ENCODE measurements at places on chromosomes 4 and X. TPM values are rescaled to one million over a fixed set of nuclear protein-coding genes. Genes with fewer than 3 reads are reported as not detected.
A peak's percentile ranks its signal among the peaks of the same experiment; 100 is the strongest.

The SNX25 gene
- 9.3 TPM for total RNA-seq

DNA sequence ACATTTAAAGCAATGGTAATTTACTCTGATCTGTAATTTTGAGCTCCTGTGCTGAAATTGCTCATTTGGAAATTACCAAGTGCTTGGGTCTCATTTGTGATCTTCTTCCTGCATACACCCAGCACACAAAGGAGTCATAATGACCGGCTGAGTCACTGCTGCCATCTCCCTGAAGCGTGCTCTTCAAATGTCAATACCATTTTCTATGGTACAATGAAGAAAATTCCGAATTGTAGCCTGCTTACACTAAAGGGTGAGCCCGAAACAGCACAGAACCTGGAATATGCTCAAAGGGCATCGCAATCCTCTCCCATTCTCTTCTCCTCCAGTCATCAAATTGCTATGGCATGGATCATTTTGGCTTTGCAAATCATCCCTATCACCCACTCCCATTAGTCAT, 140.5 kb downstream of the GRIA3 start:
- no peaks in the 10 kb centered on the region for H3K36me3 ChIP-seq
- no peak for DNase-seq
- H3K27me3 ChIP-seq = no peaks in the 10 kb centered on the region
- no peak overlapping the region for H3K4me3 ChIP-seq
- H3K4me1 ChIP-seq = no peaks in the 10 kb centered on the region
- H3K27ac ChIP-seq = no peak overlapping the region

GRCh38 chr4:88511236-88511635, 12.3 kb downstream of the PYURF start:
- H3K27ac ChIP-seq = no peak overlapping the region
- H3K27me3 ChIP-seq = no peaks in the 10 kb centered on the region
- no peaks in the 10 kb centered on the region for H3K36me3 ChIP-seq
- H3K4me1 ChIP-seq = no peaks in the 10 kb centered on the region
- no peak overlapping the region for H3K4me3 ChIP-seq
- no peak for DNase-seq

DNA sequence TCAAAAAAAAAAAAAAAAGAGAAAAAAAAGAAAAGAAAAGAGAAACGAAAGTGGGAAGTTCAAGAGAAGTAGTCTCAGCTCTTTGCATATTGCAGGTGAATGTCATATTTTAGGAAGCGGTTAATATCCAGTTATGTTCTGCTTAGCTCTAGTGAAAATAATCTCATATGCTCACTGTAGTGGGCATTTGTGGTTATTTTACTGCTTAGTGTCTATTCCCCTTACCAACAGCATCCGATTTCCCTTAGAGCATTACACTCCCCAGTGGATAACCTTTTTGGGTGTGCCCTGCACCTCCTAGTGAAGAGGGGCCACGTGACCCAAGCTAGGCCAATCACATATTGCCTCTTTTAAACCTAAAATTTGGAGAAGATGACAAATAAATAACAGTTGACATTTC, 111.2 kb upstream of the ZNF827 start:
- no peak overlapping the region for H3K4me3 ChIP-seq
- no peaks in the 10 kb centered on the region for H3K27me3 ChIP-seq
- DNase-seq = no peak
- no peaks in the 10 kb centered on the region for H3K36me3 ChIP-seq
- H3K27ac ChIP-seq = no peak overlapping the region

GRCh38 chr4:39044956-39045826, 13.0 kb upstream of the TMEM156 start:
- peaks cover 24% of the 10 kb centered on the region for H3K4me1 ChIP-seq
- H3K4me3 ChIP-seq = peak overlapping the region; percentile 42
- H3K36me3 ChIP-seq = no peaks in the 10 kb centered on the region
- no peaks in the 10 kb centered on the region for H3K27me3 ChIP-seq

GRCh38 chr4:5998333-5998936, 19.8 kb downstream of the C4orf50 start:
- H3K27me3 ChIP-seq = no peaks in the 10 kb centered on the region
- no peak overlapping the region for H3K27ac ChIP-seq
- H3K4me3 ChIP-seq = no peak overlapping the region

GRCh38 chr4:24702281-24702680, 93.1 kb upstream of the SOD3 start:
- no peaks in the 10 kb centered on the region for H3K4me1 ChIP-seq
- no peaks in the 10 kb centered on the region for H3K36me3 ChIP-seq
- H3K27me3 ChIP-seq = no peaks in the 10 kb centered on the region
- no peak overlapping the region for H3K27ac ChIP-seq
- no peak for DNase-seq

GRCh38 chrX:109389917-109390316, 92.0 kb downstream of the GUCY2F start:
- no peak for DNase-seq
- H3K27me3 ChIP-seq = no peaks in the 10 kb centered on the region
- H3K27ac ChIP-seq = no peak overlapping the region
- H3K4me3 ChIP-seq = no peak overlapping the region
- no peaks in the 10 kb centered on the region for H3K4me1 ChIP-seq

DNA sequence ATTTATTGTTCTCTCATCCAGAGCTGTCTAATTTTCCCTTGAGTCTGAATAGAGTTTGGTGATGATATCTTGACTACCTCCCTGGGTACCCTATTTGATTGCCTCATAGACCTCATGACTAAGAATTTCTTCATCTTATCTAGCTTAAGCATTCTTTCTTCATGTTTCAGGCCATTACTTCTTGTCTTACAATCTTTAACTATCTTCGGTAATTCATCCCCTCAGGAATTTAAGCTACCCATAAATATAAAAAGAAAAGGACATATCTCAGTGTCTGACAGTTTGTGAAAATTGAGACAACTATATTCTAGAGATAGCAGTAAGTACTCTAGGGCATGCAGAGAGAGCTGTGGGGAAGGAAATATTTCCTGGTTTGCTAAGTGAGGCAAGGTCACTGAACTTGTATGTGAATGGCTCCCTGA, 466.1 kb upstream of the GRID2 start:
- H3K27me3 ChIP-seq = no peaks in the 10 kb centered on the region
- H3K36me3 ChIP-seq = no peaks in the 10 kb centered on the region
- DNase-seq = no peak

GRCh38 chr4:2836391-2836859, 7.2 kb upstream of the ADD1 start:
- H3K27ac ChIP-seq = no peak overlapping the region
- H3K27me3 ChIP-seq = no peaks in the 10 kb centered on the region
- DNase-seq = no peak
- H3K4me3 ChIP-seq = no peak overlapping the region
- H3K4me1 ChIP-seq = no peaks in the 10 kb centered on the region
